ENCODE measurements at places on chromosomes 1 and 21.

DNA sequence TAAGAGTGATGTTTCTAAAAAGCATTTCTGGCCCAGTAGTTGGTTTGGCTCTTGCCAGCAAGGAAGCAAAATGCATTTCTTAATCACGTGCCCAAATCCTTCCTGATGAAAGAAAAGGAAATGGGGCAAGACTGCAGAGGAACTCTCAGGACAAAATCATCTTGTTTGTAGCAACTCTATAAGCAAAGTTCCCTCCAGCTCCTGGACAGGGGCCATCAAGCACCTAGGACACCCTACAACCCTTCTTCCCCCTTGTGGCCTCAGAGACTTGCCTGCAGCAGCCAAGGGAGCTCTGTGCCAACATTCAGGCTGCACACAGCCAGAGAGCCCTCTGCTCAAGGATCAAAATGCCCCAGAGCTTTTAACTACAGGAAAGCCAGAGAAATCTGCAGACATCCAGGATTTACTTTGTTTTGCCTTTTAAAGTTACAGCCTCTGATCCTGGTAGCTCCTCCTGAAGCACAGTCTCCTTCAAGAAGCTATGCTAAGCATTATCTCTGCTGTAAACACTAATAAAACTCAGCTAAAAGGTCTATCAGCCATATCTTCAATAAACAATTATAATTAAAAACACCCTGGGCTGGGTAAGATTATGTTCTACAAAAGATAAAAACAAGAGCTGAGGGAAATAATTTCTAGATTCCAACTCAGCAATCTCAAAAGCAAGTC lies 105.0 kb downstream of the KIAA0319L start:
- DNase-seq: no peak

GRCh38 chr1:8423692-8424538 lies 106.0 kb downstream of the SLC45A1 start:
- DNase-seq: peak; percentile 62

DNA sequence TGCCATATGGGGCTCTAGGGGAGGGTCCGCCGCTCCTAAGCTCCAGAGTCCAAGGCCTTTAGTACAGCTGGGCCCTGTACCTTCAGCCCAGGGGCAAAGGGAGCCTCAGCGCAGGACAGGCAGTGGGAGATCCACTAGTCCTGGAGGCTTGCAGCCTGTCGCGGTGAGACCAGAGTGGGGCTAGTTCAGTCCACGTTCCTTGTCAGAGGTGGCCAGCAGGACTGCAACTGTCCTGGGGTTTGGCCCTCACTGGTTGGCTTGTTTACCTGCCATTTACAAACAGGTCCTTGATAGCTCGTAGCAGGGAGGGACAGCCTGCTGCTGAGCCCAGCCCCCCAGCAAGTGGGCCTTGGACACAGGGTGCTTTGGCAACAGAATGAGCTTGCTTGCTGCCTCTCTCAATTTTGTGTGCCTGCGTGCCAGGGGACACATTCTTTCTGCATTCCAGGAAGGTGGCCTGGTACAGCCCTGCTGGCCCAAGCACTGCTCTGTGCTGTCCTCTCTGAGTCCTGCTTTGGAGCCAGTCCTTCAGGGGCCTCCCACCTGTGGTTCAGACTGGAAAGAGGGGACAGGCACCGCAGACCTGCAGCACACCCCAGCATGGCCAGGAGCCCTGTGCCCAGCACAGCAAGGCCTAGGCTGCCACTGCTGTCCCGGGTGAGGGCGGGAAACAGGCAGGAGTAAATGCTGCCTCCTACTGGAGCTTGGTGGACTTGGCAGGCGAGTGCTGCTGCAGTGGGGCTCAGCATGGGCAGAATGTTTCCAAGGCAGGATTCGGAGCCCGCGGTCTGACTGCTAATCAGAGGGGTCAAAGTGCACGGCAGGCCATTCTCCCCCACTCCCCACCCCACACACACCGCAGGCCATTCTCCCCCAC lies 15.2 kb downstream of the H6PD start:
- DNase-seq: no peak

GRCh38 chr1:93839307-93839706 lies 39.7 kb downstream of the DNTTIP2 start:
- no peak for DNase-seq

DNA sequence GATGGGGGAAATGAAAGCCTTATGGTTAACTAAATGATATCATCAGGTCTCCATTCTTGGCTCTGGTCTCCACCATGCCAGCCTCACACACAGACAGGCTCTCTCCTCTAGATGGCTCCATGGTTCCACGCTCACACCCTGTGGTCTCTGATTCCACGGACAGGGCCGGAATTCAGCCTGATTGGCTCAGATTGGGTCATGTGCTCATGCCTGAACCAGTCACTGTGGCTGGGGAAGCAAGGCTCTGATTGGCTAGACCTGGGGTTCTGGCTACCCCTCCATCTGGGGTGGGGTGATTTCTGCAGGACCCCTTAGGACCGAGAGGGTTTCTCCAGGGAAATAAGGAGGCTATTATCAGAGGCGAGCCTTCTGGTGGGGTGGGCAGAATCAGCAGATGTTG lies 277.0 kb downstream of the PTPRU start:
- DNase-seq: peak; percentile 75
